ENCODE measurements at places on chromosomes 7 and 10.

GRCh38 chr7:20954711-20955619, 168.3 kb upstream of the SP8 start:
- DNase-seq, result no peak

GRCh38 chr10:129958629-129959543, 5.2 kb downstream of the EBF3 start:
- no peak for DNase-seq

GRCh38 chr7:149762610-149763009, 10.8 kb downstream of the ZNF467 start:
- no peak for DNase-seq

GRCh38 chr10:60124536-60124935, 218.2 kb upstream of the CCDC6 start:
- DNase-seq, result no peak

DNA sequence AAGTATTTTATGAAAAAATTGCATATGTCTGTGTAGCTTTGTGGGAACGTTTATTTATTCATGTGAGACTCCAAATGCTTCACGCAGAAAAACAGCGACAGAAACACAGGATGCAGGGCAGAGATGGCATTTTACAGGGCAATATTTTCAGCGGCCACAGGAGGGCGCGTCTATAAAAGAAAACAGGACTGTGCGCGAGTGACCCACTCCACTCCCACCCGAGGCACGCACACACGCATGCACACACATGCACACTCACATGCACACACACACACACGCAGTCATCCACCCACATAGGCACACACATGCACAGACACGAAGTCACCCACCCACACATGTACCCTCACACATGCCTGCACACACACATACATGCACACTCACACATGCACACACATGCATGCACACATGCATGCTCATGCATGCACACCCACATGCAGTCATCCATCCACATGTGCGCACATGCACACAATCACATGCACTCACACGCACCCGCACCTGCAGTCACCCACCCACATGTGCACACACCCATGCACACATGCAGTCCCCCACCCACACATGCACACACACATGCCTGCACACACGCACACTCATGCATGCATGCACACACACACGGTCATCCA, 96.3 kb downstream of the DNAJB6 start:
- DNase-seq, result peak; percentile 62

DNA sequence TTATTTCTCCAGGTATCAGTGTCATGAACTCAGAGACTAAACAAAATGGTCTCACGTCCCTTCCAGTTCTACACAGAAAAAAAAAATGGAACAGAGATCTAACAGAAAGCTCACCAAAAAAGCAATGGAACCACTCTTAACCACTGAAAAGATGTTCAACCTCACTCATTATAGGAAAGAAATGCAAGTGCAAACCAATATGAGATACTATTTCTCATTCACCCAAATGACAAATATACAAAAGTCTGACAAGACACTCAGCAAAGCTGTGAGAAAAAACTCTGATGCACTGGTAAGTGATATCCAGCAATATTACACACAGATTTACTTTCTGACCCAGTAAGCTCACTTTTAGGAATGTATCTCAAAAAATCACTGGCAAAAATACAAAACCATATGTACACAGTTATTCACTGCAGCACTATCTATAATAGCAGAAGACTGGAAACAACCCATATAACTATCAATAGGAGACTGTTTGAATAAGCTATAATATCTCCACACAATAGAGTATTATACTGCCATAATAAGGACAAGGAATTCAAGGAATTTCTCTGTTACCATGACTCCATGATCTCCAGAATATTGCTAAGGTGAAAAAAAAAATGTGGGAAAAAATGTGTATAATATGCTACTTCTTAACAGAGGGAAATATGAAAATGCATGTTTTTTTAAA, 36.6 kb downstream of the ABI1 start:
- DNase-seq, result no peak

DNA sequence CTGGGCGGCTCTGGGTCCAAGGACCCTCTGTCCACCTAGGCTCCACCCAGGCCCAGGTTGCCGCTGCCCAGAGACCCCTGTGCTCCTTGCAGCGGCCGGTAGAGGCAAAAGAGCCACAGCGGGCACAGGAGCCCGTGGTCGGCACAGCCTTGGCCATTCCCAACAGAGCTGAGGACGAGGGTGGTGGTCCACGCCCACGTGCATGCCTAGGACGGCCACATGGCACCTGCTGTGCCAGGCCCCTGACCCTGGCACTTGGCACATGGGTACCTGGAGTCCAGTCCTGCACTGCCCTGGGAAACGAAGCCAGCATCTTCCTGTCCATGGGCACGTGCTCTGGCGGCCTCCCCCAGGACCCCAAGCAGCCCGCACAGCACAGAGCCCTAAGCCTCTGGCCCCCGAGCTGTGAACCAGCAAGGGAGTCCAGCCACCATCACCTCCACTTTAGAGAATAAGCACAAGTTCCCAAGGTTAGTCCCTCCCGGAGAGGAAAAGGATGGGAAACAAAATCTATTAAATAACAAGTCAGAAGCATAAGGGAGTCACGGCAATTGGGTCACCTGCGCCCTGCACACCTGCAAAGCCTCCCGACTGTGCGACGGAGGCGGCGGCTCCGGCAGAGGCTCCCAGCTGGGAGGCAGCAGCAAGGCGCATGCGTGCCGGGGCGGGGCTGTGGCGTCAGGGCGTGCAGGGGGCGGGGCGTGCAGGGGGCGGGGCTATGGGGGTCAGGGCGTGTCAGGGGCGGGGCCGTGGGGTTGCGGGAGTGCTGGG, 59.1 kb downstream of the STK32C start:
- peak; percentile 52 for DNase-seq

DNA sequence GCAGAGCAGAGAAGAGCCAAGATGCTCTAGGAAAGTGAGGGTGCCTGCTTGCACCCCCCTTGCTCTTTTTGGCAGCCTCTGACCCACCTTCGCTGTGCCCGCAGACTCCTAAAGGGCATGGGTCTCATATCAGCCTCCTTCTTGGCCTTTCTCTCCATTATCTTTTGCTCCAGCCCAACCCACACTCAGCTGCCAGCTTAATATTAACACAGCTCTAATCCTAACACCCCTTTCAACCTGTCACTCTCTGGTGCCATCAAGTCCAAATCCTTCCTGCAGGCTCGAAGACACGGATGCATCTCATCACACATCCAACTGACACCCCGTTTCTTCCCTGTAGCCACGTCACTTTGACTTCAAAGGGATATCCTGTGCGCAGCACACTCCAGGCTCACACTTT, 171.6 kb upstream of the AUTS2 start:
- no peak for DNase-seq

GRCh38 chr7:1532456-1533254, 2.2 kb downstream of the MAFK start:
- peak; percentile 56 for DNase-seq

DNA sequence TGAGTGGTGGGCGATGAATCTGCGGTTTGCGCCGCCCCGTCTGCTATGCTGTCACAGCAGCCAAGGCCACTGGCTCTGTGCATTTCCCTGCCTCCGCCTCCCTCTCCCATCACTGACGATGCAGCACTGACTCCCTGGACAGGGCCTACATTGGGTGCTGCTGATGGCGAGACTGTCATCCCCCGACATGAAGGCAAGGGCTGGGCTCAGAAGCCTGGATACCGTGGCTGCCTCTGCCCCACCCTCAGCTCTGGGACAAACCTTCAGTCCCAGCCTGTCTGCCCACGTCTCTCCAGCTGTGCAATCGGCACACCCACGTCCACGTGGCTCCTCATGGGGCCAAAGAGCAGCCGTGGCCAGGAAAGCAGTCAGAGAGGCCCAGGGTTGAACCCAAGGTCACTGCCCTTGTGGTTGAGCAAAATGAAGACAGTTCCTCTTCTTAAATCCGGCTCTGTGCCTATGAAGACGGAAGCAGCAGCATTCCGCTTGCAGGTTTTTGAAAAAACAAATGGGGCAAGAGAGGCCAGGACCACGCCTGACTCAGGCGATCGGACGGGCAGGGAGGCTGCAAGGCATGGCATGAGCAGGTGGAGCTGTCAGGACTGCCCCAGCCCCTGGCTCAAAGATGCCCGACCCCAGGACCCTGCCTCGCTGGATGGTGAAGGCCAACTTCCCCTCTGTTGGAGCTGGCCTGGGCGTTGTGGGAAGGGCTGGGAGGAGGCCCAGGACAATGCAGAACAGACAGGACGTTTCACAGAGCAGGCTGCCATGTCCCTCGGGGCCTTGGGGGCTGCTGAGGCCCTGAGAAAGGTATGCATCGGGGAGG, 517.5 kb downstream of the DNAJB6 start:
- no peak for DNase-seq

GRCh38 chr7:152382244-152382643, 53.6 kb downstream of the KMT2C start:
- DNase-seq, result no peak

- DNase-seq, result no peak
These were observed 34.0 kb downstream of the DUSP5 start for GRCh38 chr10:110531687-110532086.

GRCh38 chr7:130288168-130288567, 4.8 kb upstream of the CPA4 start:
- no peak for DNase-seq

- peak; percentile 21 for DNase-seq
These were observed 32.7 kb upstream of the SRGN start for GRCh38 chr10:69055241-69055640.

- no peak for DNase-seq
These were observed 216.3 kb downstream of the CHCHD3 start for GRCh38 chr7:132865366-132866143.

- DNase-seq, result no peak
These were observed 8.3 kb downstream of the BRAT1 start for GRCh38 chr7:2546776-2547586.

DNA sequence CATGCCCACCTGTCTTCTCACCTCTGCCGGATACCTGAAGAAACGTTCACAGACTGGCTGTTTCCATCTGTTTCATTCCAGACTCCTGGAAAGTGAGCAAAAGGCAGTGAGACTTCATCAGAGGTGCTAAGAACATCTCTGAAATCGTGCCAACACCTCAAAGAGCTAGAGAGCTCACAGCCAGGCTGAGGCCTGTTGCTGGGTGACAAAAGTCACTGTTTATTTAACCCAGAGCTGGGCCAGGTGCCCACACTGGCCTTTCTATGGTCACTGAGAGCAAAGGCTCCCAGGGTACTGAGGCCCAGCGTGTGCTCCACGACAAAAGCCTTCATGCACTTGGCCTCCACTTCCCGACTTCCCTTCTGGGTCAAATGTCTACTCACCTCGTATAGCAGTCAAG, 3.7 kb upstream of the NANOS1 start:
- DNase-seq, result no peak

- DNase-seq, result no peak
These were observed 104.1 kb downstream of the THSD7A start for GRCh38 chr7:11727864-11728263.

DNA sequence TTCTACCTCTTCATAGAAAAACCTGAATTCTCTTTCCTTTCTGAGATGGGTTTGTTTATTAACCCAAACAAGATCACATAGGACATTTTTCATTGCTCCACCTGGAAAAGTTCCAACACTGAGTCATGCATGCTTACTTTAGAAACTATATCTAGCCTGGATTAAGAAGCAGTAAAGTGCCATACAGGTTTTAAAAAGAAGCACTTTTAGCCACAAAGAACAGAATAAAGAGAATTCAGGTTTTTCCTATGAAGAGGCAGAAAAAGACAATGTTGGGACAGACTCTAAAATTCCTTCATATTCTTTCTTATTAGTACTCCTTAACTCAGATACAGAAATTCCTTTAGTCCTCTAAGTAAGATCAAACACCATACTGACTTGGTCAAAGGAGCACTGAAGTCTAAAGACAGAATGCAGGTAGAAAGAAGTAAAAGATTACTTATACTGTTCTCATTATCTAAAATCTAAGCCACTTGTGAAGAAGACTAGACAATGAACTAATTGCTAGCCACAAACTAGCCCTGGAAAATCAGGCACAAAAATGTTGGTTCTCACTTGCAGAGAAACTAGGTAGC, 241.3 kb downstream of the ANK3 start:
- no peak for DNase-seq

DNA sequence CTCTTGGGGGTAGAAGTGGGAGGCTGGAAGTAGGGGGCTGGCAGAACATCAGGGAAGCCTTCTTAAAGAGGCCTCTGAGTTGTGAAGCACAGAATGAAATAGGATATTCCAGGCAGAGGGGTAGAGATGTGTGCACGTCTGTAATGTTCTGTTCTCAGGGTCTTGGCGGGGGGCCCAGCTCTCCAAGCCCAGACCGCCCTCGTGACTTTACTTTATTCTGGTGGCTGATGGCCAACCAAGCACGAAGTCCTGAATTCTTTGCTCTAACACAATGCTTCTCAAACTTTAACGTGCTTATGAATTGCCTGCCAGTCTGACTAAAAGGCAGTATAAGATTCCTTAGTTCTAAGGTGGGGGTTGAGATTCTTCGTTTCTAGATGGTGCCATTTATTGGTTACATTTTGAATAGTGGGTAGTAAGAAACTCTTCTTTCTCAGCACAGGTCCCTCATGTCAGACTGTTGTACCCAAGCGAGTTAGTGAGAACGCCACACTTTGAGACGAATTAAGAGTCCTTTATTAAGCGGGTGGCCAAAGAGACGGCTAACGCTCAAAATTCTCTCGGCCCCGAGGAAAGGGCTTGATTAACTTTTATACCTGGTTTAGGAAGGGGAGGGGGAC, 8.2 kb downstream of the PRXL2A start:
- DNase-seq, result no peak

DNA sequence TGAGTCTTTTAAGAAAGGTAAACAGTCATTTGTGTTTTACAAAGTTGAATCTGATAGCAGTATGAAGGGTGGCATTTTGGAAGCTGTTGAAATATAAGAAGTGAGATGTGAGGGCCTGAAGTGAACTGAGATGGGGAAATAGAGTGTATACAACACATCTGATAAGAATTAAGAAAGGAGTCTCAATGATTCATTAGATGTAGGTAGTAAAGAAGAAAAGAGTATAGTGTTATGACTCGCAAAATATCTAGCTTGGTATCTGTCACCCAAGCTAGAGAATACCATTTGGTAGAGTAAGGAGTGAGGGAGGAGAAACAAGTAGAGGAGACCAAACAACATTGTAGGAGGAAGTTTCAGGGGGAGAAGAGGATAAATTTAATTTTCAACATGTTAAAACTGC, 5.3 kb downstream of the PTPN12 start:
- no peak for DNase-seq

- no peak for DNase-seq
These were observed 673.2 kb upstream of the GALNT17 start for GRCh38 chr7:70458745-70459144.

- DNase-seq, result no peak
These were observed 35.2 kb downstream of the GBF1 start for GRCh38 chr10:102280397-102281101.

GRCh38 chr7:41045556-41046123, 657.2 kb downstream of the INHBA start:
- no peak for DNase-seq

Data from activated T-cell treated with anti-CD3 and anti-CD28 coated beads, Interleukin-2, amount 50 U/mL, for 72 hours (primary cell).